ENCODE measurements at places on chromosomes 2 and 18.

DNA sequence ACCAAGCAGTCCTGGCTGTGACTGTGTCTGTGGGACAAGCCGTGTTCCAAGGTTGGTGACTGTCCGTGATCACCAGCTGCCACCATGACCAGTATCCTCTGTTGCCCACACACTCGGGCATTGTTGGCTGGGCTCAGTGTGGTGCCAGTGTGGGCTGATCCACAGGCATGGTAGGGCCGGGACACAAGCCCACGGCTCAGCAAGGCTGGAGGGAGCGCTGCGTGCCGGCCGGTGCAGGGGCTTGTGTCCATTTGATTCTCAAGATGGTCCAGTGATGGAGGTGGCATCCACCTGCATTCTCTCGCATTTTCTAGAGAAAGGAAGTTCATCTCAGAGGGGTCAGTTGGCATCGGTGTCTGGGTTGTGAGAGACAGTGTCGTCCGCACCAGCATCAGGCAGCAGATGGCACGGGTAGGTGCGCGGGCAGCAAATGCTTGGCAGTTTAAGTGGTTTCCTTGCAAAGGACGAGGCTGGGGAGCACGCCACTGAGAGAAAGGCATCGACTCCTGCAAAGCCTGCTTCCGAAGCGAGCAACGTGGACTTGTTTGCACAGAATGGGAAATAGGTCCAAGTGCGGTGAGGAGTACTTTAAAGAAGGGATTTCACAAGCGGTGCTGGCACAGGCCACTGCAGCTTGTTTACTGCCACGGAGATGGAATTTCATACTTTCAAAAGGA lies 20.9 kb downstream of the TWIST2 start:
- no peak for DNase-seq

GRCh38 chr2:15623898-15624541 lies 32.4 kb downstream of the DDX1 start:
- no peak for DNase-seq

DNA sequence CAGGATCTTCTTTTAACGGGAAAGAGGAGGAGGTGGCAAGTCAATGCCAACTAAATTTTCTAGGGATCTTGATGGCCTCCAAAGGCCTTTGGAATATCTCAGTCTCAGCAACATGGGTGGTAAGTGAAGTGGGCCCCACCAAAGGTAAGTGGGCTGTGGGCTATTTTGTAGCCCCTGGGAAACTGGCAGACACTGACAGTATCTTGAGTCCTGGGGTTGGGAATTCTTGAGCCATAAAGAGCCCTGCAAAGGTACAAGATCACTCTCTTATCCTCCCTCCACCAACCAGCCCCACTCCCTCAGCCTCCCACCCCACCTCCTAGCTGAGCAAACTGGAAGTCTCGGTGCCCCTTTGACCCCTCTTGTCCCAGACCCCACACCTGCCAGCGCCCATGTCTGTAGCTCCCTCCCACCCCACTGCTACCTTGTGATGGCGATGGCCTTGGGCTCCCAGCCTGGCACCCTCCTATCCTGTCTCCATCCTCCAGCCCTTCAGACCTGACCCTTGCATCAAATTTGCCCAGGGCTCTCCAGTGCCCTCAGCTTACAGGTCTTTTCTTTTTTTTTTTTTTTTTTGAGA lies 8.5 kb downstream of the ATP6V1B1 start:
- no peak for DNase-seq

- DNase-seq, result no peak
Observed at GRCh38 chr2:97651114-97651513, 5.3 kb downstream of the COX5B start.

- no peak for DNase-seq
Observed at GRCh38 chr2:150134223-150134857, 353.1 kb downstream of the RND3 start.
